ENCODE measurements at places on chromosomes 7 and 10. TPM values are rescaled to one million over a fixed set of nuclear protein-coding genes. Genes with fewer than 3 reads are reported as not detected.
A peak's percentile ranks its signal among the peaks of the same experiment; 100 is the strongest.

LRRC18 gene
- 0.21 TPM for total RNA-seq

DNA sequence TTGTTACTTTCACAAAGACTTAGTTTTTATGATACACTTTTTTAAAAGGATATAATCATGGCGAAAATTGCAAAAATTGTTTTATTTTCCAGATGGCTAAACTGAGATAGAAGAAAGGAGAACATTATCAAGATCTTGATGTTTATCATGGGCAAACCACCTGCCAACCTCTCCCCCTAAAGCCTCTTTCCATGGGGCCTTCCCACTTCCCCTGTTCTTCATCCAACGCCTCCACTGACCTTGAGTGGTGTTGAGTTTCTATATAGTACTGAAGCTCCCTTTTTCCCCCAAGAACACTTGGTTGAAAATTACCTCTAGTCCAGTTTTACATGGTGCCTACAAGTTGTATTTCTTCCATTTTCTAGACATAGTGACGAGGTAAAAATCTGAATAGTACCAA lies 5.0 kb downstream of the CREB3L2 start:
- H3K36me3 ChIP-seq: no peaks in the 10 kb centered on the region
- no peaks in the 10 kb centered on the region for H3K27me3 ChIP-seq
- peaks cover 29% of the 10 kb centered on the region for H3K4me1 ChIP-seq
- DNase-seq: no peak
- H3K4me3 ChIP-seq: no peak overlapping the region

GRCh38 chr7:69932034-69932628 lies 333.9 kb downstream of the AUTS2 start:
- H3K4me1 ChIP-seq: no peaks in the 10 kb centered on the region
- H3K27me3 ChIP-seq: no peaks in the 10 kb centered on the region
- peak; percentile 24 for DNase-seq
- no peaks in the 10 kb centered on the region for H3K36me3 ChIP-seq

DNA sequence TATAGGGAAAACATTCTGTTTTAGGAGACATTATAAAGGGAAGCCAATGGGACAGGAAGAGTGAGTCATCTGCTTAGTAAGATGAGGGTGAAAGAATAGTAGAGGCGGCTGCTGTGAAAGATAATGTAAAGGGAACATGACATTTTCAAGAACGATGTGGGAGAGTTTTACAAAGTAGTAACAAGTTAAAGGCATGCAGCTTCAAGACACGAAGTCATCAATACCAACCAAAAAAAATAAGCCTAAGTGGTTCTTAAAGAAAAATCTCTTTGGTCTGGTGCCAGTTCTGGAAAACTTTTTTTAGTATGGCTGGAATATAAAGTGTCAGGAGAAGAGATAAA lies 6.1 kb downstream of the GSTO1 start:
- H3K4me3 ChIP-seq: no peak overlapping the region
- no peaks in the 10 kb centered on the region for H3K4me1 ChIP-seq
- no peaks in the 10 kb centered on the region for H3K27me3 ChIP-seq
- H3K36me3 ChIP-seq: no peaks in the 10 kb centered on the region
- no peak overlapping the region for H3K27ac ChIP-seq

DNA sequence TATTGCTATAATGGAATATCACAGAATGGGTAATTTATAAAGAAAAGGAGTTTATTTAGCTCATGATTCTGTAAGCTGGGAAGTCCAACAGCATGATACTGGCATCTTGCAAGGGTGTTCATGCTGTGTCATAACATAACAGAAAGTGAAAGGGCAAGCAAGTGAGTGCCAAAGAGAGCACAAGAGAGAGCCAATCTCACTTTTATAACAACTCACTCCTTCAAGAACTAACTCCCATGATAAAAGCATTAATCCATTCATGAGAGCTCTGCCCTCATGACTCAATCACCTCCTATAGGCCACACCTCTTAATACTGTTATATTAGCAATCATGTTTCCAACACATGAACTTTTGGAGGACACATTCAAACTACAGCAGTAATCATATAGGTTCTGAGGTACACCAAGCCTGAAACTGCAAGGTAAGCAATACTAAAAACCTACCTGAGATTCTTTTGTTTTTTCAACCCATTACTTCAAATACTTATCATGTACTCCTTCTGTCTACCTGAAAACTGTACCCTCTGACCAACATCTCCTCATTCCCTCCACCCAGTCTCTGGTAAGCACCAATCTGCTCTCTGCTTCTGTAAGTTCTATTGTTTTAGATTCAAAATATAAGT lies 219.7 kb downstream of the MTERF1 start:
- no peak overlapping the region for H3K4me3 ChIP-seq
- no peaks in the 10 kb centered on the region for H3K36me3 ChIP-seq
- H3K27ac ChIP-seq: no peak overlapping the region
- DNase-seq: no peak
- no peaks in the 10 kb centered on the region for H3K4me1 ChIP-seq

DNA sequence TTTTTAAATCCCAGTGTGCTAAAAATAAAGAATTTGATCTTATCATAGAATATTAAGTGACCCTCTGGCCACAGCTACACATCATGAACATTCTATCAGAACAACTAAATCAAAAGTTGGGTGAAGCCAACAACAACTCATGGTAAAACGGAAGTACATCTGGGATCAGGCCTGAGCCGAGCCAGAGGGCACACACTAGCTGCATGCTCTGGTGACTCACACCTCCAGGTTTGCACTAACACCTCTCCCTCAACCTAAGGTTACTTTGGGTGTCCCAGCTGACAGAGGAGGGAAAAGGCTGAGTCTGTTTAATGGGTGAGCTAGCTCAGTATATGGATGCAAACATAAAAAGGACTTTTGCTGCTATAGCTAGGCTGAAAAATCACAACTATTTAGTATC lies 281.6 kb downstream of the HGF start:
- H3K4me3 ChIP-seq: no peak overlapping the region
- no peaks in the 10 kb centered on the region for H3K4me1 ChIP-seq
- H3K27me3 ChIP-seq: no peaks in the 10 kb centered on the region
- H3K36me3 ChIP-seq: no peaks in the 10 kb centered on the region

Data from uterus (tissue), 4 donors.